GM18507 (cell line): ENCODE measurements at places on chromosomes 5 and 9.

DNA sequence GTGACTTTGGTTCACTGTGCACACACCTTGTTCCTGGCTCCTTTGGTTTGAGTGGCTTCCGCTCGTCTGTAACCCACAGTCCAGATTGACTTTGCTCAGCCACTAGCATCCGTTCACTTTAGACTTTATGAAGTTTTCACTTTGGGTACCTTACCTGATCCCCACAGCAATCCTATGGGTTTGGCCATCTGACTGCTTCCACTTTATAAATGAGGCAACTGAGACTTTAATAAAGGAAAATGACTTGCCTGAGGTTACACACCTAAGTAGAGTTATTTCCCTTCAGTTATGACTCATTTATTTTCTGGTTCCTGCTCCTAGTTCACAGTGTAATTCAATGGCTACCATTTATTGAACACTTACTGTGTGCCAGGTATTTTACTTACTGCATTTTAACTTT is 94.2 kb upstream of the SAP30L start:
- DNase-seq = no peak

- no peak for DNase-seq
These were observed 69.1 kb downstream of the ABCA1 start for GRCh38 chr9:104858846-104859245.

DNA sequence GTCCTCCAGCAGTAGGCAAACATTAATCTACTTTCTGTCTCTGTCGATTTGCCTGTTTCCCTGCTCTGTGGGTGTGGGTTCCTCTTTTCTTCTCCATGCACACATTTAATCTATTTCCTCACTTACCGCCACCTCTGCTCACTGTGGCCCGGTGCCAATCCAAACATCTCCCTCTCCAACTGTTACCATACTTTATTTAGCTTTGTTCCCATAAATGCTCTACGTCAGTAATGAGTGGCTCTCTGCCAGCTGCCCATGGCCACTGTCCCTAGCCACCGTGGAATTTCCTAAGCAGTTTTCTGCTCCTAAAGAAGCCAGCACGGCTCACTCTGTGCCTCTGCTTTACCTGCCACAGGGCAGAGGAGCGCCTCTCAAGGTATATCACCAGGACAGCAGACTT is 19.5 kb upstream of the GOLPH3 start:
- DNase-seq = no peak

- DNase-seq = no peak
These were observed 497.6 kb upstream of the CD180 start for GRCh38 chr5:67693956-67694809.

DNA sequence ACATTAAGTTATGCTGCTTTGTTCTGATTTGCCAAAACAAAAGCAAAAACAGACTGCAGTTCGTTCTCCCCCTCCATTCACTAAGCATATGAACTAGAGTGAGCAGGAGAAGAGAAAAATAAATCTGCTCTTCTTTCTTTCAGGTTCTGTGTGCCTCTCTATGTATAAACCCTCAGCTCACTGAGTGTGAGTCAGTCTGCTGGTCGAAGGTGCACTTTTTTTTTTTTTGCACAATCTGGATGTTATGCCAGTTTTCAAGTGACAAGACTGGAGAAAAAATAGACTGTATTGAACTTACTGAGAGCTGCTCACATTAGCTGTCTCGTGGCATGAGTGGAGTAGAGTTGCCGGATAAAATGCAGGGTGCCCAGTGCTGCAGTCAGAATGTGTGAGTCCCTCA is 244.6 kb upstream of the ATP10B start:
- no peak for DNase-seq

DNA sequence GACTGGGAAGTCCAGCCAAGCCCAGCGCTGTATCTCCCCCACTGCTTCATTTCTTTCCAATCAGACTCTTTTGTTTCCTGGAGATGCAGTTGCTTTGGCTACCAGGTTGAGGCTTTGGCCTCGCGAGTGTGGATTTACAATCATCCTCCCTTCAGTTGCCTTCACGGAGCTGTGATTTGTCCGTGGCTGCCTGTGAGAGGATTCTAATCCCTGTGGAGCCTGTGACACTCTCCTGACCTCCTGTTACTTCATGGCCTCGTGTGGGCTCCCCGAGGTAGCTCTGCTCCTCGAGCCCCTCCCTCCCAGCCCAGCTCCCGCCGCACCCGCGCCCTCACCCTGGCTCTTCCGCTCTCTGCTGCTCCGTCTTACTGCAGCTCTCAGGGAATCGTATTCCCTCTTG is 107.2 kb upstream of the STC2 start:
- no peak for DNase-seq

DNA sequence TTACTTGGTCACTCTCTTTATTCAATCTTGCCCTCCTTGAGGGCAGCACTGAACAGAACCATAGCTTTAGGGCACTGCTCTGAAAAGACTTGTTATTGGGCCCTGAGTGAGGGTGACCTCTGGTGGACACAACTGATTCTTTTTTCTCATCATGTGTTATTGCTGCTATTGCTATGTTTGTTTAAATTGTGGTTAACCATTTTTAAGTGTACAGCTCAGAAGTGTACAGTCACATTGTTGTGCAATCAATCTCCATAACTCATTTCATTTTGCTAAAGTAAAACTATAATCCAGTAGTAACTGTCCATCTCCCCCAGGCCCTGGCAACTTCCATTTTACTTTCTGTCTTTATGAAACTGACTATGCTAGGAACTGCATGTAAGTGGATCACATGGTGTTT is 351.1 kb upstream of the RIOK2 start:
- DNase-seq = peak; percentile 9

GRCh38 chr9:38289236-38289865 is 103.2 kb upstream of the ALDH1B1 start:
- no peak for DNase-seq

- DNase-seq = no peak
These were observed 6.9 kb downstream of the SLC31A1 start for GRCh38 chr9:113228130-113228665.

GRCh38 chr5:113875096-113875495 is 361.6 kb downstream of the YTHDC2 start:
- no peak for DNase-seq

- DNase-seq = no peak
These were observed 240.4 kb upstream of the IRX2 start for GRCh38 chr5:2991884-2992283.

GRCh38 chr5:1831257-1831656 is 30.1 kb downstream of the NDUFS6 start:
- no peak for DNase-seq

DNA sequence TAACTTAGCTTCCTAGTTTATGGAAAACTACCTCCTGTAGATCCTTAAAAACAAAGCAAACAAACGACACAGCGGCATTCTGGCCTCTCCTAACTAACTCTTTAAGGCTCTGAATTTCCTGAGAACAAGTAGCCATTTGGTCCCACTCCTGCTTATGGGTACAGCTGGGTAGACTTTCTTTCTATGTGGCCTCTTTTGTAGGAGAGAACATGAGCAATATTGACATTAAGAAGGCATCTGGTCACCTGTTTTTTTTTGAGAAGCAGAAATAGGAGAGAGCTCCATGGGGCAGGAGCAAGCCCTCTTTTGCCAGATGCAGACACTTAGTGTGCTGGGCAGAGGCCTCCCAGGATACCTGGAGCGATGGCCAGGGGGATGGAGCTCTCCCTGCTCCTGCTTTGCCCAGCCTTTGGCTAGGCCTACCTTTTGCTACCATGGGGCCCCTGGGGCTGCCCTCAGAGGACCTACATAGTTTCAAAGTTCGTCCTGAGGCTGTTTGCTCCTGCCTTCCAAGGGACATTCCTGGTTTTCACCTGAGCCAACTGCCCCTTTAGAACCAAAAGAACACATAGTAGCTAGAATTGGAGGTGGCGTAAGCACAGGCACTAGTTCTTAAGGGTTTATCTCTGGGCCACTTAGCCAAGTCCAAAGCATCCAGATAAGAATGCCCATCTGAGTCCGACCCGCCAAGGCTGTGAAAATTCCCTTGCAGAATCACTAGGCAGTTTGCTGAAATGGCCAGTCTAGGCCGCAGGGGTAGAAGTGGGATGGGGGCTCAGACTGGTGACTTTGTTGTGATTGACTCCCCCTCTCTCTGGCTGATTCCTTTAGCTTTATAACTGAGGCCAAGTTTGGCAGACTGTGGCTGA is 2.4 kb upstream of the STC2 start:
- DNase-seq = no peak
